ENCODE measurements at places on chromosomes 13 and 19. TPM values are rescaled to one million over a fixed set of nuclear protein-coding genes. Genes with fewer than 3 reads are reported as not detected.

- DNase-seq = no peak
Observed at GRCh38 chr13:80865329-80865728, 524.4 kb upstream of the SPRY2 start.

DNA sequence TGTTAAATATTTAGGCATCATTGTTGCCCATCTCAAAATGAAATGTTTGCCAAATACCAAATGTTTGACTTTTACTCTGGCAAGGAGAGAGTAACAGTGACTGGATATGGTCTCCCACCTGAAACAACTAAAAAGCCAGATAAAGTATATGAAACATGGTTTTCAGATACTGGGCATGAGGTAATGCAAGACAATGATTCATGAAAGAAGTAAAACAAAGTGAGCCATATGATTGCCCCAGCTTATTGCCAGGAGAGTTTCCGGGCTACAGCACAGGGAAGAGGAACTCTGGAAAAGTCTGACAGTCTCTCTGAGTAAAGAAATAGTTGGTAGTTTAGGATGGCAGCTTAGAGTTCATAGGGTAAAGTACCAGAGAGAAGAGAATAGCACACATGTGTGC lies 354.6 kb downstream of the DNAJC15 start:
- DNase-seq = no peak

DNA sequence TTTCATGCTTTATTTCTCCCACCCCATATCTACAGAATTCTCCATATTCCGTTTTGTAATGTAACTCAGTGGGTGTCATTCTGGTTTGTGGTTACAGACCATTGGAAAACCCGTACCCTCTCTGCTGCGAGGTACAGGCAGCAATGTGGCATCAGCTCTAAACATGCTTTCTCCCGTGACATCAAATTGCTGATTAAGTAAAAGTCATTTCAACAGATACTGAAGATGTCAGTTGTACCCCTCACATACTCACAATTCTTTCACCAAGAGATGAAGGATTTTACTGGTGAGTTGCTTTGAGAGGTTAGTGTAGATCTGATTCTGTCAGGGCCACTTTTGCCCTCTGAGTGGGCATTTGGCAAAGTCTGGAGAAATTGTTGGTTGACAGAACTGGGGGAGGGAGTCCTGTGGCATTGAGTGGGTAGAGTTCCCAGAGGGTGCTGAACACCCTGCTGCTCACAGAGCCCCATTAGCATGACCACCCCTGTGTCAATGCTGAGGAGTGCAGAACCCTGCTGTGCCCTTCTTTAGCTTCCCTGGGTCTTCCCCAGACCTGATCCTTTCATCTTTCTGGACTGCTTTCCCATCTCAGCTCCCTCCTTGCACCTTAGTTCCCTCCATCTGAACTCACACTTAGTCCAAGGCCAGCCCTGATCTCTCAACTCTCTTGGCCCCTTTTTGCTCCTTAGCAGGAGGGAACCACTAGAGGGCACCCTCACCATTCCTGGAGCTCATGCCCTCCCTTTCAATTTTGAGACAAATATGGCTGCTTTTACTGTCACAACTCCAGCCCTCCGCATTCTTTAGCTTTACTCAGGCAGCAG lies 39.9 kb upstream of the CEACAM8 start:
- no peak for DNase-seq

GRCh38 chr13:57583529-57583928 lies 48.0 kb upstream of the PCDH17 start:
- DNase-seq = no peak

The CRX gene
- not detected for total RNA-seq

The KLHL1 gene
- total RNA-seq = not detected
